Vagina (tissue), 2 donors: ENCODE measurements at places on chromosomes 4 and X. TPM values are rescaled to one million over a fixed set of nuclear protein-coding genes. Genes with fewer than 3 reads are reported as not detected.

Gene FABP2
- not detected for total RNA-seq

Gene MAPK10
- total RNA-seq: 123 TPM

Gene GPC4
- 7.6 TPM for total RNA-seq

Gene CFAP99
- not detected for total RNA-seq

Gene HPGD
- 134 TPM for total RNA-seq

Gene TCEAL7
- 15.7 TPM for total RNA-seq

Gene PLAC1
- not detected for total RNA-seq

Gene GAGE12E
- total RNA-seq: not detected

Gene AFF2
- 0.74 TPM for total RNA-seq

Gene ASMT
- not detected for total RNA-seq

Gene FOXR2
- not detected for total RNA-seq

Gene TMPRSS11A
- total RNA-seq: 26.0 TPM

Gene MTM1
- 13.3 TPM for total RNA-seq

Gene ATP2B3
- 0.25 TPM for total RNA-seq

Gene CHST7
- 20.6 TPM for total RNA-seq

Gene PCYT1B
- not detected for total RNA-seq

Gene BEX2
- 7.4 TPM for total RNA-seq

Gene VSIG4
- 57.0 TPM for total RNA-seq

Gene SHOX
- total RNA-seq: not detected

Gene SHROOM2
- total RNA-seq: 8.8 TPM

Gene USP17L30
- total RNA-seq: not detected

Gene OTUD6A
- total RNA-seq: not detected

Gene UGT2B10
- not detected for total RNA-seq

Gene CRLF2
- not detected for total RNA-seq

Gene LRAT
- total RNA-seq: not detected

Gene ZNF141
- total RNA-seq: 32.2 TPM

Gene SSX4
- not detected for total RNA-seq

Gene MTCP1
- 6.9 TPM for total RNA-seq

Gene GC
- total RNA-seq: not detected

Gene ODAPH
- total RNA-seq: not detected

Gene XAGE1A
- total RNA-seq: not detected

Gene KCNIP4
- total RNA-seq: not detected

Gene RS1
- not detected for total RNA-seq

Gene IL1RAPL2
- total RNA-seq: 0.25 TPM

Gene DCAF4L1
- total RNA-seq: not detected

Gene HEPH
- total RNA-seq: 8.6 TPM

Gene RIBC1
- total RNA-seq: not detected

Gene CPLX1
- total RNA-seq: 0.98 TPM

Gene NPY2R
- 0.49 TPM for total RNA-seq

Gene GNRHR
- total RNA-seq: not detected

Gene KLKB1
- total RNA-seq: 0.98 TPM

Gene SLC25A4
- total RNA-seq: 14.0 TPM

Gene RNF128
- 5.6 TPM for total RNA-seq

Gene MAGEB1
- total RNA-seq: not detected

Gene GPM6B
- total RNA-seq: 15.7 TPM

Gene DOK7
- total RNA-seq: 4.7 TPM

Gene CT45A10
- not detected for total RNA-seq

Gene SPATA18
- total RNA-seq: 15.2 TPM

Gene PPBP
- not detected for total RNA-seq

Gene QDPR
- 16.2 TPM for total RNA-seq

Gene NAP1L5
- 9.1 TPM for total RNA-seq

Gene RHOXF2B
- not detected for total RNA-seq

Gene SLC25A43
- total RNA-seq: 25.5 TPM

Gene SEC24B
- 42.2 TPM for total RNA-seq

Gene EGF
- total RNA-seq: 0.74 TPM
